ENCODE measurements at places on chromosomes 7 and 10.

DNA sequence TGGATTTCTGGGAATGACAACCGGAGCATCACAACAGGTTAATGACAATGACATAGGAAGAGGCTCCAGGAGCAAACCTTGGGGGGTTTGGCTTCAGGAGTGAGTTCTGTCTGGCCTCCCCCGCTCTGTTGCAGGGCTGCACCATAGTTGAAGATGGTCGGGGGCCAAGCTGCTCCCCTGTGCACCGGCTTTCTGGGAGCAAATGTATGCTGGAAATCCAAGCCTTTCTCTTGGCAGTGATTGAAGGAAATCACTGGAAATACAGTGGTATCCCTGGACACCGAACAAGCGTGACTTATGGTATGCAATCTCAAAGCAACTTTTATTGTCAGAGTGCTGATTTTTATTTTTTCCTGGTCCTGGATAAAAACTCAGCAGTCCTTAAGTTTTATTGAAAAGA is 251.9 kb upstream of the ZNF32 start:
- no peak for DNase-seq

- no peak for DNase-seq
Observed at GRCh38 chr7:70014472-70015177, 416.4 kb downstream of the AUTS2 start.

DNA sequence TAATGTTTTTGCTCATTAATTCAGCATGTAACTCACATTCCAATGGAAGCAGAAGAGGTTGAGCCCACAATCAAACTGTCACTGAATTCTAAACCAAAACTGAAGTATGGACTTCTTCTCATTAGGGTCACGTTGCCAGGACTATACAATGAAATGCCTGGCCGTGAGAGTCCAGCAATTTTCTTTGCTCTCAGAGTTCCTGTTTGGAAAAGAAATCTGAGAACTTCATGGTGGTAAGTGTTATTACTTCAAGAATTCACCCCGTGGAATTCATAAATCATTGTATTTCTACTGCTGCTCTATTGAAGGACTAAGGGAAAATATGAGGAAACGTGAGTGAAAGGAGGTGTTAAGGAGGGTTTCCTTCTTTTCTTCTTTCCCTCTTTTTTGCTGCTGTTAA is 441.8 kb upstream of the AKR1E2 start:
- DNase-seq: no peak

DNA sequence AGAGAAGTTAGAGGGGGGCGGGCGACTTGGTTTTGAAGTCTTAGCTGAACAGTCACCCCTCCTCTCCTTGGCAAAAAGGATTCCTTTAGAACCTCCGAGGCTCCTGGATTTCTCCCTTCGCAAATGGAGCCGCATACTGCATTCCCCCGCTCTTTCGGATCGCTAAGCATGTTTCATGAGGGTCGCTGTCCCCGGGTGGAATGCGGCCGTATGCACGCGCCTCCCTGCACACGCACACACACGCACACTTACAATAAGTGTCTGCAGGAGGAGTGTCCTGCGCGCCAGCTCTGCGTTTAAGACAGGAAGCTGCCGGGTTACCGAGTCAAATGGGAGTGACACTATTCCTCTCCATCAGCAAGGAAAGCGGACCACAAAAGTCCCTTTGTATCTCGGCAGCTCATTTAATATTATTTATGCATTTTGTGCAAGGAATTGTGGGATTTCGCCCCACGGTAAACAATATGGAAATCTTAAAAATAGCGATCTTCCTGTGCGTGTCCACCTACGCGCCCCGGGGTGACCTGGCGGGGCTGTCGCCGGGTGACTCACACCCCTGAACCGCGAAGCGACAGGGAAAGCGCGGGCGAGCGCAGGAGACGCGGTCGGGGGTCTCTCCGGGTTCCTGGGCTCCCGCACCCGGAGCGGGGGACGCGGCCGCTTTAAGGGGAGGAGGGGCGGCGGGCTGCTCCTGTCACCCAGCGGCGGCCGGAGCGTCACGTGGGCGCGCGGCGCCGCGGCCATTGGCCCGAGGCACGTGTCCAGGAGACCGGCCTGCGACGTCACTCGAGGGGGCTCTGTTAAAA is 988 bp upstream of the EN2 start:
- peak; percentile 53 for DNase-seq

DNA sequence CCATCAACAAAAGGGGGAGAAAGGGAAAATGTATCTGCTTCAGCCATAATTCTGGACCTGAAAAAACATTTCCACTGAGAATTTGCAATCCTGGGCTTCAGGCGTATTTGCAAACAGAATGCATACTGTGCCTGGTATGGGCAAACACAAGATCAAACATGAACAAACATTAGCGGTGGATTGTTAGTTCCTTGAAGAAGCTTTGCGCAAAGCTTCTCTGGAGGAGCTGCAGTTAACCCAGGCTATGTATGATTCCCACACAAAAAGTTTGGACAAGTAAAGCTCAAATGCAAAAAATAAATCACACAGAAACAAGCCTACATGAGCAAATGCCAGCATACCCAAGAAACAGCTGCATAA is 20.4 kb upstream of the HILPDA start:
- DNase-seq: no peak

DNA sequence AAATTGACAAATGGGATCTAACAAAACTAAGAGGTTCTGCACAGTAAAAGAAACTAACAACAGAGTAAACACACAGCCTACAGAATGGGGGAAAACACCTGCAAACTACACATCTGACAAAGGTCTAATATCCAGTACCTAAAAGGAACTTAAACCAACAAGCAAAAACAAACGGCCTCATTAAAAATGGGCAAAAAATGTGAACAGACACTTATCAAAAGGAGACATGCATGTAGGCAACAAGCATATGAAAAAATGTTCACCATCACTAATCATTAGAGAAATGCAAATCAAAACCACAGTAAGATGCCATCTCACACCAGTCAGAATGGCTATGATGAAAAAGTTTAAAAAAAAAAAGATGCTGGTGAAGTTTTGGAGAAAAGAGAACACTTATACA is 197.4 kb downstream of the KBTBD2 start:
- no peak for DNase-seq

DNA sequence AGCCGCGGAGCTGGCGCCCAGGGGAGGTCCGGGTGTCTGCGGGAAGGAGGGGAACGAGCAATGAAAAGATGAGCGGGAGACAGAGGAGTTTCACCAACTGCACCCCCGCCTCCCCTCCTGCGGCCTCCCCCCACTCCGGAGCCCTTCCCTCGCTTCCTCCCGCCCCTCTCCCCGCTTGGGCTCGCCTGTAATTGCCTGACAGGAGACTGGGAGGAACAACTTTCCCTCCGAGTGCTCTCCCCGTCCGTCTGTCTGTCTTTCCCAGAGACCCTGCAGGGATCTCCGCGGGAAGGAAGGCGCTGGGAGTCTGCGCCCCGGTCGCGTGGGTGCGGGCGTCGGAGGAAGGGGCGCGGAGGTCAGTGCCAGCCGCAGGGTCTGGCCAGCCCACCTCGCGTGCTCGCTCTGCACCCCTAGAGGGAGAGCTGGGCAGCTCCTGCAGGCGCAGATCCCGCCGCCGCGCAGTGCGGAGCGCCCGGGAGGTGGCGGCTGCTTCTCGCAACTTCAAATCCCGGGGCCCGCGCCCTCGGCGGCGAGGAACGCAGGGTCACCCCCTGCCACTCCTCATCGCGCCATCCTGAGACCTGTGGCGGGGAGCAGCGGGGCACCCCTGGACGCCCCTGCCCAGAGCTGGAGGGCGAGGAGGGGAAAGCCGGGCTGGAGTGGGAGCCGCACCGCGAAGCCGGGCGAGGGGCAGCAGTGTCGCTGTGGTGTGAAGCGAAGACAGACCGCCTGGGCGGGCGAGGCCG is 511 bp upstream of the NRP1 start:
- peak; percentile 73 for DNase-seq

DNA sequence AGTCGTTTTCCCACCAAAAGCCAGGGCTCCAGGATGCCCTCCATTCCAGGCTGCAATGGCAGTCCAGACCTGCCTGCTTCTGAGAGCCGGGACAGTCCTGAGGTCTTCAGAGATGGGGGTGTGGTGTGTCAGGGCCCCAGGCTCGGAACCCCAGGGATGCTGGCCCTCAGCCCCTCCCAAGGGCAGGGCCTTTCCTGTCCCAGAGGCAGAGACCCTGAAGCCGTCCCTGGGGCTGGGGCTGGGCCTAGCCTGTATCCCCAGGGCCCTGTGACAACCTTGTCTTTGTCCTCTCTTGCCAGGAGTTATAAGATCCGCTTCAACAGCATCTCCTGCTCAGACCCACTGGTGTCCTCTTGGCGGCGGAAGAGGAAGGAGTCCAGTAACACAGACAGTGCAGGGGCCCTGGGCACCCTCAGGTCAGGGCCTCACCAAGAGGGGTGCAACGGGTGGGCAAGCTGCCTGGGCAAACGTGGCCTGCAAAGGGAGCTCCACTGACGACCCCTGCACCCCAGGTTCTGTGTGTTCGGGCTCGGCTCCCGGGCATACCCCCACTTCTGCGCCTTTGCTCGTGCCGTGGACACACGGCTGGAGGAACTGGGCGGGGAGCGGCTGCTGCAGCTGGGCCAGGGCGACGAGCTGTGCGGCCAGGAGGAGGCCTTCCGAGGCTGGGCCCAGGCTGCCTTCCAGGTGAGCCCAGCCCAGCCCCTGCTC is 15.9 kb downstream of the NOS3 start:
- DNase-seq: no peak

GRCh38 chr10:3389130-3389529 is 216.5 kb upstream of the PITRM1 start:
- DNase-seq: no peak

DNA sequence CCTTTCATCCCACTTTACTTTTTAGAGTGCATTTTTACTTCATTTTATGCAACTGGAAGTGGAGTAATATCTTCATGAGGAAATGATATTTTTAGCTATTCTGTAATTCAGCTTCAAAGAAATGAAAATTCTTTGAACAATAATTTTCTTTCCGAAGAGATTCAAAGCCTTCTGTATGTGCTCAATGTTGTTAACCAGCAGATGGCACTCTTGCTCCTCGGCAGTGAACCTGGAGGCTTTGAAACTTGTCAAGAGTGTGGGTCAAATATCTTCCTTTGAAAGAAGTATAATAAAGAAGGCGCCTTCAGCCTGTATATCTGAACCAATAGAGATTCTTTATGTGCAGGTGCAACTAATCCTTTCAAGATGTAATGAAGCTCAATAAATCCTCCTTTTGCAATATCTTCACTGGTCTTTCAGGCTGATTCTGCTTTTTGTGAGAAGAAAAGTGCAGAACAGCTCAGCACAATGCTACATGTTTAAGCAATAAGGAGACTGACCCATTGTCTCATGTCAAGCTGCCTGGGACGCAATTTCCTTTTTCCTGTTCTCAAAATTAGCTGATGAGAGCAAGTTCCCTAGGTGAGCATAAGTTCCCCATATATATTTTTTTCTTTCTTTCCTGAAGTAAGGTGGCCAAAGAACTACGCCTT is 258.4 kb downstream of the SEMA3A start:
- DNase-seq: peak; percentile 47

DNA sequence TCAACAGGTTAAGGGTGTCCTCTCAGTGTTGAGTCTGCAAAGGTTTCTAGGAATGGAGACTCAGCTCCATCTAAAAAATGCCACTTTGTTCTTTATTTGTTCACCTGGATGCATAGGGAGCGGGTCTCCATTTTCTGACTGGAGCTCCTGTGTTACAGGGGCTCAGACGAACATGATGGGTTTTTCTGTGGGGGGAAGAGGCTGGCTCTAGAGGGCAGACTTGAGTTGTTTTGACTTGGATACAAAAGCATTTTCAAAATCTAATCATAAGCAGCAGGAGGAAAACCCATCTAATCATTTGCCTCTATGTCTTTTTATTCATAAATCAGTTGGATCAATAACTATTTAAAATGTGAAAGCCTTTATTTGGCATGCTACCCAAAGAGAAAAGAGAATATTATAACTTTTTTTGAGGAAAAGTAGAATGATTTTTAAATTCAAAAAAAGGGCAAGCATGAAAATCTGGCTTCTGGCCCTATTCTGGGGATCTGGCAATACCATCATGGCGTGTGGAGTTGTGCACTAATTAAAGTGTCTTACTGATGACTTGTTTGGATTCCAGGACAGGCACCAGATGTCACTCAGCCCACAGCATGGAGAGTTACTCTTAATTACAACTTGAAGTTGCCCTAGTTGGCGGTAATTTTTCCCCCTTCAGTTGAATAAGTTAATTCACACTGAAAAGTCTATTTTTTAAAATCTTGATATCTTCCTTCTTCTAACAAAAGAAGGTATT is 594.9 kb downstream of the REEP3 start:
- no peak for DNase-seq

- no peak for DNase-seq
Observed at GRCh38 chr7:28954946-28955345, 3.2 kb downstream of the TRIL start.

- no peak for DNase-seq
Observed at GRCh38 chr10:83542774-83543411, 596.4 kb upstream of the GHITM start.

- DNase-seq: no peak
Observed at GRCh38 chr10:58653139-58653538, 140.5 kb downstream of the BICC1 start.

DNA sequence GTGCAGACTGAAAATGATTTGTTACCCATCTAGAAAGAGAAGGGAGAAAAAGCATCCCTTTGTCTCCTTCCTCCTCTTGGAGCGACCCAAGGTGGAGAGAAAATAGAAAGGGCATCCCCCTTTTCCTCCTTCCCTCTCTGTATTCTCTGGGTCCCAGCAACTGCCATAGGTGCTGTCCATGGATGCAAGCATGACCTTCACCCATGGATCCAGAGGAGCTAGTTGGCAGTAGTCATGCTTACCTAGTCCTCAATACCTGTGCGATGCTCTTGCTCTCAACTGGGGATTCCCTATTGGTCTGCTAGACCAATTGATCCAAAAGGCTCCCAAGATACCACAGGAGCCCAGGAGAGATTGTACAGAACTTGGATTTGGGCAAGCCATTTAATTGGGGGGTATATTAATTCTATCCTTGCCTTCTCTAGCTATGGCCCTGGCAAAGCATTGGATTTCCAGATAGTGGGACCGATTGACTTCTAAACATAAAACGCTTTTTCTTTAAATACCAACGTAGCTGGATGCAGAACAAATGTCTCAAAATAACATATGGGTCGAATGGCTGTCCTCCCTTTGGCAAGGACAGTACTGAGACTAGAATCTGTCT is 547.8 kb upstream of the IGFBP3 start:
- no peak for DNase-seq

DNA sequence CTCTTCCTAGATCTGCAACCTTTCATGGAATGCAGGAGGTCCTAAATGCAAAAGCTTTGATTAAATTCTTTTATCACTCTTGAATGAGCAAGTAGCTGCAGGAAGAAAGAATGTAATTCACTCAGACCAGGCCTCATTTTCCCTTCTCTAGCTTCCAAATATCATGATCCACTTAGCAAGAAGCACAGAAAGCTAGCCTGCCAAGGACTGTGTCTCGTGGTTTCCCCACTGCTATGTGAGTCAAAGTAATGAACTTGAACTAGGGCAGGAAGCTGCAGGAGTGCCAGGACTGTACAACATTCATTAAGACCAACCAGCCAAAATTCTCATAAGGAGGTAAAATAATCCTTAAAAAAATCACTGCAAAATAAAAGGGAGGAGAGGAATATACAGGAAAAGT is 379.2 kb downstream of the CALN1 start:
- DNase-seq: no peak

All from left colon (tissue), 2 donors.